NCI-H1105 (cell line): ENCODE measurements at places on chromosomes 13 and 19.

DNA sequence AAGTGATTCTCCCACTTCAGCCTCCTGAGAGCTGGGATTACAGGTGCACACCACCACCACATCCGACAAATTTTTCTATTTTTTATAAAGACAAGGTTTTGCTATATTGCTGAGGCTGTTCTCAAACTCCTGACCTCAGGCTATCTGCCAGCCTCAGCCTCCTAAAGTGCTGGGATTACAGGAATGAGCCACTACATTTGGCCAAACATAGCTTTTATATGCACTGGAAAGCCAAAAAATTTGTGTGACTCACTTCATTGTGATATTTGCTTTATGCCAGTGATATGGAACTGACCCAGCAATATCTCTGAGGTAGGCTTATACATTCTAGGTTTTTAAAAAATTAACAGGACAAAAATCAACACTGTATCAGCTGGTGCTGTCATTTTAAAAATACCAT, 26.8 kb upstream of the ACOD1 start:
- DNase-seq, result no peak

- DNase-seq, result no peak
Observed at GRCh38 chr19:1143828-1144399, 30.2 kb downstream of the SBNO2 start.

DNA sequence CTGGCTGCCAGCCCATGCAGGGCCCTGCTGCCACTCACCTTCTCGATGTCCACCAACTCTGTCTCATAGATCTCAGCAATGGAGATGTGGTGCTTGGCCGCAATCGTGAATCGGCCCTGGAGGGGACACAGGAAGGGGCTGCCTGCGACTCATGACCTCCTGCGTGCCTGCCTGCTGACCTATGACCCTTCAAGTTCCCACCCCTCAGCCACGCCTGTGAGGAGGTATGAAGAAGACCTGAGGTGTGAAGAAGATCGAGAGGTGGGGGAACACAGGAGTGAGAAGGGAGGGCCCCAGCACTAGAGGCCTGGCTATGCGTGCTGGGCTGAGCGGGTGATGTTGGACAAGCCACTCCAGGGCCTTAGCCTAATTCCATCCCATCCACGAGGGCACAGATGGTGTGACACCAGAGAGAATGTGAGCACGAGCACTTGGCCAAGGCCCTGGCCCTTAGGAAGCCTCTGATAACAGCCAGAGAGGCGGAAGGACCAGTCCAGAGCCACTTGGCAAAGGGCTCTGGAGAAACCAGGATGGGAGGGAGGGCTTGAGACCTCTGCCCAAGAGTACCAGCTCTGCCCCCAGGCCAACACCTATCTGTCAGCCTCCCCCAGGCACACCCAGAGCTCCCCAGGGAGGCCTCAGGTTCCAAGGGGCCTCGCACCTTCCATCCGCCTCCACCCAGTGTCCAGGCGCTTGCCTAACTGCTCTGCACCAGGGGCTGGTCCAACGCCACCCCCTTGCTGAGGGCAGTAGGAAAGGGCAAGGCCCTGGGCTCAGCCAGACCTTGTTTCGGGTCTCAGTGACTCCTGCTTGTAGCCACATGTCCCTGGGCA, 9.6 kb upstream of the KPTN start:
- DNase-seq, result no peak

DNA sequence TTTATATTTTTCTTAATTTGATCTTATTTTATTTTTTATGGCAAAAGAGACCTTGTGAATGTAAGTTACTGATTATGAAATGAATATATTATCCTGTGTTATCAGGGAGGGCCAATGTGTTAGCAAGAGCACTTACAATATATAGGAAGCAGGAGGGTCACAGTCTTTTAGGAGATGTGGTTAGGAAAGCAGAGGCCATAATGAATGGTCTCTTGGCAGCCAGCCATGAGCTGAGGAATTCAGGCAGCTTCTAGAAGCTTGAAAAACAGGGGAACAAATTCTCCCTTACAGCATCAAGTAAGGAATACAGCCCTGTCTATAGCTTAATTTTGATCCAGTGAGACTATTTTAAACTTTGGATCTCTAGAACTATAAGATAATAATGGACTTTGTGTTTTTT, 2374.6 kb downstream of the PCDH9 start:
- no peak for DNase-seq

DNA sequence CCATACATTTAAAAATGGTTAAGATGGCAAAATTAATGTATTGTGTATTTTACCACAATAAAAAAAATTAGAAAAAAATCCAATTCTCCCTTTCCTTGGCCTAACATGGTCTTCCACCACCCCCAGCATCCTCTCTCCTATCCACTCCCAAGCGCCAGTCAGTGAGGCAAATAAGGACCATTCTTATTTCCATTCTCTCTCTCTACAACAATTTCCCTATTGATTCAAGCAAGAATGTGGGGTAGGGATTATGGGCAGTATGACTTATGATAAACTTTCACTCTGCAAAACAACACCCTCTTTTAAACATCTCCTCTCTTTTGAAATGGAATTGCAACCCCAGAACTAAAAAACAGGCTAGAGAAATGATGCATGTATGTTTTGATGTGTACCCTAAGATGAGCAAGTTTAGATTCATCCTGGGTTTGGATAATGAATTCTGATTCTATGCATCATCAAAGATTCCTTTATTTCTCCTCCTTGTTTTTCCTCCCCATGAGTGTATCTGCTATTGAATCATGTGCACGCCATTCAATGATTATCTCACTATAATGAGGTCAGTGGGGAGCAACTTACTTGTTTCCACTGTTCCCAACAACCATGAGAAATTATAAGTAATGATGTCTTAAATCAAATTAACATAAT, 3.5 kb downstream of the STARD13 start:
- no peak for DNase-seq

- no peak for DNase-seq
Observed at GRCh38 chr13:51734786-51735185, 69.2 kb downstream of the DHRS12 start.

- no peak for DNase-seq
Observed at GRCh38 chr19:31257025-31257424, 92.2 kb downstream of the TSHZ3 start.

- no peak for DNase-seq
Observed at GRCh38 chr13:97223711-97224541, 1.8 kb downstream of the MBNL2 start.

GRCh38 chr13:111270126-111270525, 50.3 kb upstream of the TEX29 start:
- DNase-seq, result no peak

DNA sequence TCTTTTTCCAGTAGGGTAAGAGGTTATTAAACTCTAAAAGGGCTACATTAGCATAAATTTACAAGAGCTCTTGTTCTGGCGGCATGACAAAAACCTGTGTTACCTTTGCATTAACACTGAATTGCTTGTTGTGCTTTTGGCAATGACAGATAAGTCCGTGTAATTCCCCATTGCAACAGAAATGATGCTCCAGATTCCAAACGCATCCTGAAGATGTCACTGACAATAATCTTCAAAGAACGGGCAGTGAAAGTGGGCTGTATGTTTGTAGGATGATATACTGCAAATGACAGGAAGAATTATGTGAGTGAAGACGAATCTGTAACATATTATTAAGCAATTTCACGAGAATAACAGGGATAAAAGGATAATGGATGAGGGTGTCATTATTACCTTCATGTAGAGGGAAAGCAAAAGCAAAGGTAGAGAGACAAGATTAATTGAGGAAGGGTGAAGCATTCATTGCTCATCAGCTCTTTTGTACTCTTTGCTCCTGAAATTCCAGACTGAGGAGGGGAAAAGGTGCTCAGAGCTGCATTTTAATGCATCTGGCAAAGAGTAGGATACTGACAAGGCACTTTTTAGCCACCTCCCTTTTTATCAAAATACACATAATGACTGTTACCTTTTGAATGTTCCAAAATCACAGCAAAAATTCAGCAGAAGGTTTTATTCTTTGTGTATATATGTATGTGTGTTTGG, 38.5 kb upstream of the MAB21L1 start:
- peak; percentile 30 for DNase-seq

DNA sequence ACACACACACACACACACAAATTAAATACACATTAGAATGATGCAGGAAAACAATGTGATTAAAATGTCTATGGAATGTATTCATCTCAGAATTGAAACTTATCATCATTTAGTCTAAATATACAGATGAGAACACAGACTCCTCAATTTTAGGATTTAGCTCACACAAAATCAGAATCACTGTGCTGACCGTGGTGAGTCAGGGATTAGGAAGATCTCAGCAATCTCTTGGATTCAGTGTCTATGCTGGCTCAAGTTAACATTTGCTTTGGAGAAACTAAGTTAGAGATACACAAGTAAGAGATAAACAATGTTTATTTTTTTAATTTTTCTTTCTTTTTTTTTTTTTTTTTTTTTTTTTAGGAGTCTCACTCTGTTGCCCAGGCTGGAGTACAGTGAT, 323.6 kb downstream of the KLF12 start:
- DNase-seq, result no peak

GRCh38 chr13:109090796-109091195, 461.4 kb downstream of the MYO16 start:
- no peak for DNase-seq

DNA sequence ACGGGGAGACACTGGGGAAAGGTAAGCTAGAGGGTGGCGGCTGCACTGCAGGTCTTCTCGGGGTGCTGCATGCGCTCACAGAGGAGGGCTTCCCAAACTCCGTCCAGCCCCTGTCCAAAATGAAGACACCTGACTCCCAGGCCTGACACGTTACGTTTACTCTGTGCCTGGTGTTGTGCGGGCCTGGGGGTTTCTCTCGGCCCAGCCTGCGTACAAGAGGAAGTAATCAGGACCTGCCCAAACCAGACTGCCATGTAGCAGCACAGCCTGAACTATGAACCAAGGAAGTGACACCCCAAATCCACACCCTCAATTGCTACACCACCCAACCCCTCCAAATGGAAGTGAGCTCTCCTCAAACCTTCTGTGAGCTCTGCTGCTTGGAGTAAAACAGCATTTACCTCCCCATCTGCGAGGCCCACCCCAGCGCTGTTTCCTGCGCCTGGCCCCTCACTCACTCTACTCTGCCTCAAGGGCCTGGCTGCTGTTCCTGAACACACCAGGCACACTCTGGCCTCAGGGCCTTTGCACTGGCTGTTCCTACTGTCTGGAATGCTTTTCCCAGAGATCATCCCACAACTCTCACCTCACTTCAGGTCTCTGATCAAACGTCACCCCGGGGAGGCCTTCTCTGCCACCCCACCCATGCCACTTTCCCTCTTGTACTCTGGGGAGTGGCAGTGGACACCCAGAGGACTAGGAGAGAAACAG, 3.0 kb downstream of the HSPBP1 start:
- no peak for DNase-seq

DNA sequence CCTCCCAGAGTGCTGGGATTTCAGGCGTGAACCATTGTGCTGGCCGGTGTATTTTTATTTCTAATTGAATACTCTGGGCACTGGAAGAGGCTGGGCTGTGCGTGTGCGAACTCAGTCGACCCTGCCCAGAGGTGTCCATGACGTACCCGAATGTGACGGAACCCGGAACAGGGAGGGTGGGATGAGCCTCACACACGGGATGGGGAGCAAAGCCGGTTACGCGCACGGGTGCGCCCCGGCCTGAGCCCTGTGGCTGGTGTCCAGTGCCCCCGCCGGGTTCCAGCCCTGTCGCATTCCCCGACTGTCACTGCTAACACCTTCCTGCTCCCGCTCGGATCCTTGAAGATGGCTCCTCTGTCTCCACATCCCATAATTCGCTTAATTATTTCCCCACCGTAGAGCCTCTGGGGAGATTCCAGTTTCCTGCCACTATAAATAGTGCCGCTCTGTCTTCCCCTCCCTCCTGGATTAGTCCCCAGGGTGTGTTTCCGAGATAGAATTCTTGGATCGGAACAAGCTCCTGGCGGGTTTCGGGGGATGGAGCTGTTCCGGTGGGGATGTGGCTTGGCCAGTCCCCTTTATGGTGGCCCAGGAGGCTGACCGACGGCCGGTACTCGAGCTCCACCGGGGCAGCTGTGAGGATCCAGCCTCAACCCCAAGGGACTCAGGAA, 22.0 kb downstream of the SBNO2 start:
- DNase-seq, result no peak

DNA sequence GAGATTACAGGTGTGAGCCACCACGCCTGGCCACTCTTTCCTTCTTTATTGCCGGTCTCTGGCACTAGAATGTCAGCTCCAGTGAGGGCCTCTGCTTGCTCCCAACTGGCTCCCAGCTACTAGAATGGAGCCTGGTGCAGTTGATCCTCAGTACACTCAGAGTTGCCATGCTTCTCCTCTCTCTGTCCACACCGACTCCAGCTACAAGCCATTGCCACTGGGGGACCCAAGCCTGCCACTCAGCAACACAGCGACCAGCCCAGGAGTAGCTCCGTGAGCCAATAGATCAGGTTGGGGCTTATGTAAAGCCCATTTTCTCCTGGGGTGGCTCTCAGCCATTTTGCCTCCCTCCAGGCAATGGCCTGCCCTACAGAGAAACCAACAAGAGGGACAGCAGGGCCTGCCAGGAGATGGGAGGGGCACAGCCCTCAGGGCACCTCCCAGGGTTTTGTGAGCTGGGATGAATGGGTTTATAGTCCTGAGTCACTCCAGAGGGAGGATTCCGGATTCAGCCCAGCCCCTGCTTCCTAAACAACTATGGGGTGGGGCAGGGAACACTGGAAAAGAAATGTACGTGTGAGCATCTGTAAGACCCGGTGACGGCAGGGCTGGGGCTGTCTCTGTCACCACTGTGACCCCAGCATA, 36.5 kb downstream of the OPA3 start:
- no peak for DNase-seq

GRCh38 chr19:7628589-7629311, 595 bp downstream of the XAB2 start:
- DNase-seq, result no peak

- DNase-seq, result no peak
Observed at GRCh38 chr13:24328145-24328544, 18.8 kb downstream of the C1QTNF9 start.

- no peak for DNase-seq
Observed at GRCh38 chr13:113183450-113184129, 24.9 kb downstream of the PCID2 start.

DNA sequence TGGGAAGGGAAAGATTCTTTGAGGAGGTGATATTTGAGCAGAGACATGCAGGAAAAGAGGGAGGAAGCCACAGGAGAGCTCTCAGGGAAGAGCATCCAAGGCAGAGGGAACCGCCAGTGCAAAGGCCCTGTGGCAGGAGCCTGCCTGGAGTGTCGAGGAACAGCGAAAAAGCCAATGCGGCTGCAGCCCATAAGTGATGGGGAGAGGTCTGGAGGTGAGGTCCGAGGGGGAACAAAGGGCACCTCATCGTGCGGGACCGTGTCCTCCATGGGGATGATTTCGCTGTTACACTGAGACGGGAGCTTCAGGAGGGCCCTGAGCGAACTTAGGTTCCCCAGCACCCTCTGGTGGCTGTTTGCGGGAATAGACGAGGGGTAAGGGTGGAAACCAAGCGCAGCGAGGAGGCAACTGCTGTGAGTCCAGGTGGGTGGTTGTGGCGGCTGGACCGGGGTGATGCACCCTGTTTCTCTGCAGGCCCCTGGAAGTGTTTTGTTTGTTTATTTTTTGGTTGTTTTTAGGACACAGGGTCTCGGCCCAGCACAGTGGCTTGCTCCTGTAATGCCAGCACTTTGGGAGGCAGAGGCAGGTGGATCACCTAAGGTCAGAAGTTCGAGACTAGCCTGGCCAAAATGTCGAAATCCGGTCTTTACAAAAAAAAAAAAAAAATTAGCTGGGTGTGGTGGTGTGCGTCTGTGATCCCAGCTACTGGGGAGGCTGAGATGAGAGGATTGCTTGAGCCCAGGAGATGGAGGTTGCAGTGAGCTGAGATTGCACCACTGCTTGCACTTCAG, 5.9 kb upstream of the EHD2 start:
- peak; percentile 56 for DNase-seq
